ENCODE measurements at places on chromosomes 4 and X. TPM values are rescaled to one million over a fixed set of nuclear protein-coding genes. Genes with fewer than 3 reads are reported as not detected.

The SH3BP2 gene
- total RNA-seq = 20.1 TPM

The RASGEF1B gene
- total RNA-seq = 6.3 TPM

The SMIM10 gene
- total RNA-seq = 4.9 TPM

The RAB39B gene
- total RNA-seq = 0.63 TPM

The MAGED4 gene
- 0.75 TPM for total RNA-seq

The CSAG2 gene
- total RNA-seq = not detected

The FUNDC2 gene
- total RNA-seq = 178 TPM

The FGB gene
- total RNA-seq = not detected

The GYG2 gene
- total RNA-seq = 6.0 TPM

The IQCM gene
- not detected for total RNA-seq

The TSPAN7 gene
- total RNA-seq = 100 TPM

The TEX11 gene
- not detected for total RNA-seq

The ADH1B gene
- total RNA-seq = 111 TPM

The KLB gene
- 0.11 TPM for total RNA-seq

The ZNF630 gene
- total RNA-seq = 2.7 TPM

The CFAP99 gene
- not detected for total RNA-seq

The UGT2B17 gene
- not detected for total RNA-seq

The PRDM5 gene
- 8.1 TPM for total RNA-seq

The PCDH18 gene
- 5.6 TPM for total RNA-seq

The MTNR1A gene
- total RNA-seq = not detected

The CT45A5 gene
- total RNA-seq = not detected

The HSFX3 gene
- not detected for total RNA-seq

The HTRA3 gene
- total RNA-seq = 124 TPM

The DCLK2 gene
- total RNA-seq = 10.1 TPM

The GLRB gene
- total RNA-seq = 14.5 TPM

The ZNF595 gene
- total RNA-seq = 18.1 TPM

The L1CAM gene
- total RNA-seq = 6.3 TPM

The PABPC4L gene
- total RNA-seq = 1.3 TPM

The G6PD gene
- total RNA-seq = 14.9 TPM

The ADGRL3 gene
- total RNA-seq = 1.9 TPM

The FAT4 gene
- 15.2 TPM for total RNA-seq

The GNRHR gene
- total RNA-seq = not detected

The ATP2B3 gene
- total RNA-seq = not detected

The MAGEA9B gene
- total RNA-seq = not detected

The ADRA2C gene
- total RNA-seq = 3.1 TPM

The TIMM8A gene
- total RNA-seq = 4.5 TPM

The TMPRSS11A gene
- not detected for total RNA-seq

The ITIH6 gene
- total RNA-seq = not detected

The GABRE gene
- 16.2 TPM for total RNA-seq

The PDCL2 gene
- total RNA-seq = not detected
